A549 treated with dexamethasone at 1 μM for 4 hours (cell line): ENCODE measurements at places on chromosomes 6 and 20. TPM values are rescaled to one million over a fixed set of nuclear protein-coding genes. Genes with fewer than 3 reads are reported as not detected.

The HTR1E gene
- total RNA-seq, result not detected in 5 replicates

The OOEP gene
- not detected in 5 replicates for total RNA-seq

The UBD gene
- 0.27 to 0.65 TPM (median 0.61 TPM) in 5 replicates for total RNA-seq

The TRERF1 gene
- total RNA-seq, result 5.3 to 10.3 TPM (median 9.3 TPM) in 5 replicates

The BANF2 gene
- not detected in 5 replicates for total RNA-seq

The CYP39A1 gene
- 0.06 TPM in 1 of 5 replicates, not detected in the others for total RNA-seq

The EDN1 gene
- total RNA-seq, result 33.5 to 42.8 TPM (median 40.0 TPM) in 5 replicates

The LIN28B gene
- 1.2 to 1.7 TPM (median 1.4 TPM) in 5 replicates for total RNA-seq

The PNLDC1 gene
- total RNA-seq, result 0.04 to 0.06 TPM (median 0.05 TPM) in 3 of 5 replicates, not detected in the others

The DDO gene
- total RNA-seq, result 0.06 to 0.15 TPM (median 0.09 TPM) in 5 replicates

The RNF217 gene
- total RNA-seq, result 4.2 to 7.1 TPM (median 6.8 TPM) in 5 replicates

The DEFB114 gene
- total RNA-seq, result not detected in 5 replicates

The LRRC73 gene
- 0.56 to 0.96 TPM (median 0.95 TPM) in 5 replicates for total RNA-seq

The WFDC10B gene
- not detected in 5 replicates for total RNA-seq

The LGSN gene
- 1.9 to 3.7 TPM (median 2.7 TPM) in 5 replicates for total RNA-seq

The CLVS2 gene
- total RNA-seq, result 0.07 to 0.27 TPM (median 0.20 TPM) in 5 replicates

The CST4 gene
- total RNA-seq, result not detected in 5 replicates

The C4B gene
- 0.47 to 0.90 TPM (median 0.64 TPM) in 5 replicates for total RNA-seq

The PET117 gene
- total RNA-seq, result 20.3 to 30.4 TPM (median 24.8 TPM) in 5 replicates

The PROCR gene
- total RNA-seq, result 121 to 148 TPM (median 145 TPM) in 5 replicates

The TCEA2 gene
- 30.6 to 51.5 TPM (median 46.2 TPM) in 5 replicates for total RNA-seq

The SMIM28 gene
- total RNA-seq, result not detected in 5 replicates

The MUC21 gene
- 0.02 TPM in 1 of 5 replicates, not detected in the others for total RNA-seq

The VPS16 gene
- total RNA-seq, result 21.4 to 33.9 TPM (median 31.3 TPM) in 5 replicates

The OR11A1 gene
- total RNA-seq, result not detected in 5 replicates

The MDFI gene
- total RNA-seq, result 0.47 to 0.87 TPM (median 0.61 TPM) in 5 replicates

The EEF1A2 gene
- 123 to 185 TPM (median 159 TPM) in 5 replicates for total RNA-seq

The ANGPT4 gene
- total RNA-seq, result 0.02 to 0.04 TPM (median 0.03 TPM) in 4 of 5 replicates, not detected in the other

The XPO5 gene
- total RNA-seq, result 24.3 to 29.7 TPM (median 27.4 TPM) in 5 replicates

The DPPA5 gene
- total RNA-seq, result not detected in 5 replicates

The RGS17 gene
- 4.2 to 7.3 TPM (median 6.5 TPM) in 5 replicates for total RNA-seq

The FOXQ1 gene
- 3.5 to 5.8 TPM (median 5.5 TPM) in 5 replicates for total RNA-seq

The MOXD1 gene
- 1.2 to 1.7 TPM (median 1.5 TPM) in 5 replicates for total RNA-seq

The TRAPPC3L gene
- not detected in 5 replicates for total RNA-seq

The SLC17A3 gene
- 0.86 to 1.3 TPM (median 1.1 TPM) in 5 replicates for total RNA-seq

The LY6G6F gene
- total RNA-seq, result not detected in 5 replicates

The TRIM26 gene
- 27.4 to 30.7 TPM (median 28.7 TPM) in 5 replicates for total RNA-seq

The SLC22A7 gene
- not detected in 5 replicates for total RNA-seq

The CTAGE9 gene
- not detected in 5 replicates for total RNA-seq
